ENCODE measurements at places on chromosomes 2 and 18.
A peak's percentile ranks its signal among the peaks of the same experiment; 100 is the strongest.

- DNase-seq, result no peak
These were observed 150.6 kb downstream of the RTN4 start for GRCh38 chr2:54899576-54900200.

DNA sequence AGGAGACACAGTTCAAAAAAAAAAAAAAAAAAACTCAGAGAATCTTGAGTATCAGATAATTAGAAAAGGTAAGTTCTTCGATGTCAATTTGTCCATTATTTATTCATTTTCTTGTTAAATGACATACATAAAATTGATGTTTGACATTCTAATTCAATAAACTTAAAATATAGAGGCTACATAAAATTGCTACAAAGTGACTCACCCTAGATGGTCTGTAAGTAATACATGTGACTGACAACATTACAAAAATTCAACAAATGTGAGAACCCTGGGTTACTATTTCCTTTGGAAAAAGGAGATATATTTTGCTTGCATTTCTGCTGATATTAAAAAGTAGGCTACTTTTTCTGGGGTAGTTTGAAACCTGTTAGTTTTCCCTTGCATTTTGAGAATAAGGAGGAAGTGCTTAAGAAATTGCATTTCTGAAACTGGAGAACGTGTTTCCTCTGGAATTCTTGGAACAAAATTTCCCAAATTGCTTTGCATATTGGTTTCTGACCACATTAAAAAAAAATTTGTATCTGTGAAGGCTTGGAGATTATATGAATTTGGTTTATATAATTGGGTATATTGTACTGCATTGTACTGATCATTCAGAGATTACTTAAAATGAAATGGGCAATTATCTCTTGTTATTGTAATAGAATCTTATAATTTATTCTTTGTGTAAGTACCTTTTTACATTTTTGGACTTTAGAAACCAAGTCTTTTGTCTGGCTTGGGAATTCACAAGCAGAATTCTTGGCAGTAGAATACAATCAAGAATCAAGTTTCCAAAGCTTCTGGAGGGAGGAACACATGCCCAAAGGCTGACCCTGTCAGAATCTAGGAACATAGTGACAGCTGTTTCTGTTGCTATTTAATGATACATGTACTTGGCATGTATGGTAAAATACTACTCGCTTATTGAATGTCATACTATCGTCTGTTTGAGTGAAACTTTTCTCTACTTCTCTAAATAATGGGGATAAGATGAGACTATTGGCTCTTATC, 106.1 kb downstream of the DSEL start:
- DNase-seq, result no peak

DNA sequence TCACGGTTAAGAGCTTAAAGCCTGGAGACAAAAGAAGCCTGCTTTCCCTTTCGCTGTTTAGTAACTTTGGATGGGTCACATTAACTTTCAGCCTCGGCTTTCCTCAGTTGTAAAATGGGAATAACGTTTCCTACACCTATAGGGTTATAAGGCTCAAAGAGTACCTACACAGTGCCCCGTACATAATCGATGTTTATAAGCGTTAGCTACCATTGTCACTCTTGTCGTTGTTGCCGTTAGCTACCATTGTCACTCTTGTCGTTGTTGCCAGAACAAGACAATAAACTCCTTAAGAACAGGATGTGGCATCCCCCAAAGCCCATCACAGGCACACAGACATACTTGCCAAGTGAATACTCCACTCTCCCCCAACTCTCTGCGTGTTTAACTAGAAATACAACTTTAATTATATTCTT, 901 bp upstream of the MFSD6 start:
- no peak for DNase-seq

GRCh38 chr2:180655393-180655792, 325.0 kb upstream of the UBE2E3 start:
- DNase-seq, result no peak

- DNase-seq, result no peak
These were observed 7.1 kb downstream of the KCNE4 start for GRCh38 chr2:223058952-223059716.

DNA sequence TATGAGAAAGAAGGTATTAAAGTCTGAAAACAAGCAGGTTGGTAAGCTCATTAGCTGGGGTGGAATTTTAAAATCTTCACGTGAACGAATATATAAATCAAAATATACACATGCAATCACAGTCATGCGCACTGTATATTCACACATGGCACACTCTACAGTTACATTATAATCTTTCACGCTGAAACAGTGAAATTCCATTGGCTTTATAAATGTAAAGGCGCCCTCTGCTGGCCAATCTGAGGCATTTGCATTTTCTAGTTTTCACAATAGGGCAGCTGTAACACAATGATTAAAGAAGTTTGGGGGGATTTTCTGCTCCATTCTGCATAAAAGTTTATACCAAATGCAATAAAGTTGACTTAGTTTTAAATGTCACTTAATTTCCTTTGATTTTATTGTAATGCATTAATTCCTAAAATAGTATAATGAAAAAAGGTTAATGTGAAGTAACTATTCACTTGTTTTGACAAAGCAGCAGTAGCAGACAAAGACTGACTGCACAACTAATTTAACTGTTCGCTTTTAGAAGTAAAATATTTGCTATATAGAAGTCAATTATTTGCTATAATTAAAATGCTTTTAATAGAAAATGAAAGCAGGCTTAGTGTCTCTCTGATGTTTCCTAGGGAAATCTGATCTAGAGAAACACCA, 17.2 kb downstream of the IFIH1 start:
- peak; percentile 64 for DNase-seq

- DNase-seq, result no peak
These were observed 14.0 kb downstream of the PRELID3A start for GRCh38 chr18:12421732-12422131.

DNA sequence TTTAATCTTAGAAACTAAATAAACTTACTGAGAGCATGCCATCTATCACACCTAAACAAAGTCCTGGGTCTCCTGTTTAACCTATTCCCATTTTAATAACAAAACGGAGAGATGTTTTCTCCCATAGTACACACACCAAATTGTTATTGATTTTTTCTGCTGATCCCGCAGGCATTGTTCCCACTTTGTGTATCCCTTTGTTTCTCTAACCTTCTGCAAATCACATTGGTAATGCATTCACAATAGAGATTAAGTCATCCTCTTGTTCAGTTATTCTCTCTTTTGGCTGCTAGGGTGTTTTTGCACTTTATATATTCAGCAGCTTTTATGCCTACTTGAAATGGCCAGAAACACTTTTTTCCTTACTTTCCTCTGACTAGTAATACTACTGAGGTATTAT, 1071.9 kb upstream of the CDH2 start:
- DNase-seq, result no peak

DNA sequence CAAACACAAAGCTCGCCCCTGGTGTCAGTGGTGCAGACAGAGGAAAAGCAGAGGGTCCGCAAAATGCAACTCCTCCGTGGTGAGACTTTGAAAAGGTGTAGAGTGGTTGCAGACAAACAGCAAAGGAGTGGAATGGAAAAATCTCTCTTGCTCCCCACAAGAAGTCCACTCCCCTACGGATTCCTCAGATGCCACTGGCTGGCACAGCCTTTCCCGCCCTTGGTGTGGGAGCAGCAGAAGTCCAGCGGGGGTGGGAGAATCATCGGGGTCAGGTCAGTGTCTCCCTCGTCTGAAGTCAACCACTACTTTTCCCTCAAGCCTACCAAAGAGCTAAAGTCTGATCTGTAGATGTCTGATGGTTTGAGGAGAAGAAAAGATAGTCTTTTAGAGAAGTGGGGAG, 22.3 kb upstream of the B3GNT7 start:
- no peak for DNase-seq

DNA sequence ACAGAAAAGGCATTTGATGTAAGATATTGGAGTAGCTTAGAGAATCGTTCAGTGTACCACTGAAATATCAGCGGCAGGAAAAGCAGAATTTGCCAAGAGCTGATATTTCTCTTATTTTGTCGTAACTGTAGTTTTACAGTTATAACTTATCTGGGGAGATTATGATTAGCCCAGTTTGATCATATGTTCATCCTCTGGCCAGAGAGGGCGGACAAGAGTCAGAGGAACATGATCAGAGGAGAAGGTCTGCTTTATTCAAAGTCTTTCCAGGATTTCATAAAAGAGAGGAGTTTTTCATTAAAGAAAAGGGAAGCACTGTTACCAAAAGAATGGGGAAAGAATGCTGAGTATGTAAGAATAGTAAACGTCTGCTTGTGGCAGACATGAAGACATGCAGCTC, 1655.6 kb downstream of the DPP10 start:
- no peak for DNase-seq

DNA sequence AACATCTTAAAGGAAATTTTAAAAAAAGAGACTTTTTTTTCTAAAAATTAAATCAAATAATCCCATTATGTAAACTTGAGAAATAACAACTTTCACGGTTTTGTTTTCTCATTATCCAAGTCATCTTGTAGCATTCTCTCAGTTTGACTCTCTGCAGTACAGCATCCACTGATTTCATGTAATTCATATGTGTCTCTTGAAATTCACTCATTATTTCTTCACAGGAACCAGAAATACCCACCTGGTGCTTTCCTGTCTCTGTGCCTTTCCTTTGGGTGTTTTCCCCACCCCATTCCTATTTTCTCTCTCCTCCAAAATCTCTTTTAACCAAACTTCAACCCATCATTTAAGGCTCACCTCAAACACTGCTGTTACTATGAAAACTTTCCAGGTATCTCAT, 116.1 kb upstream of the STK17B start:
- DNase-seq, result no peak

- DNase-seq, result no peak
These were observed 130.6 kb upstream of the ATP5MC3 start for GRCh38 chr2:175312137-175312536.

DNA sequence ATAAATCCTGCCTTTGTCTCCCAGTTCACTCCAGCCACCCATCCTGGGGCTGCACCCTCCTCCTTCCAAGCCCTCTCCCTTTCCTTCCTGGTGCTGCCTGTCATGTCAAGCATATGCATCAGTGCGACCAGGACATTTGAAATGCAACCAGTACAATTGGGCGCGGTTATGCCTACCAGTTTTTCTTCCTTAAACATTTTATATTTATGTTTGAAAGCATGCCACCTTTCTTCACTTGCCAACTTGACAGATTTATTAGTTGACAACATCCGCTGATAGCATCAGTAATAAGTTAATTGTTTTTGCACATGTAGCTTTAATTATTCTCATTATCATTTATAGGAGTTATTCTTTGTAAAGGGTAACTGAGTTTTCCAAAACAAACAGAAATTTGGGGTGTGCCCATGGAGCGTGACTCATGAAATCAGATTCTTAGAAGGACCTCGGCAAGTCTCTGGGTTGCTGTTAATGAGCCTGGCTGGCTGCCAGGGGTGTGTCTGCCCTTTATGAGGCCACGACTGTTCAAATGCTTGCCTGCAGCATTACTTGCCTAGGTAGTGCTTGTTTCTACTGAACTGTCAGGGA, 32.8 kb upstream of the IL1B start:
- DNase-seq, result peak; percentile 25

DNA sequence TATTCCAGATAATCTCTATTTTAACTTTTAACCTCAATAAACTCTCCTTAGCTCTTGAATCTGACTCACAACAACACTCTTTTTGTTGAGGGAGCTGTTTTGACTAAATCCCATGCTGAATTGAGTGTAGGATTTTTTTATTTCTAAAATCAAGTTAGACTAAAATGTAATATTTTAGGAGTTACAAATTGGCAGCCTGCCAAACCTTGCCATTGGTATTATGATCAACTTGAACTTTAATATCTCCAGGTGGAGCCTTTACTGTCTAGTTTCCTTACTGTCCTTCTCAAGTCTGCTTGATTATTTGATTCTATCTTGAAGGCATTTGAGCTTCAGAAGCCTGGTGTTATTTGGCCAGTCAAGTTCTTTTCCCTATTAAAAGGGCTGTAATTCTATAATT, 8.7 kb downstream of the PIKFYVE start:
- no peak for DNase-seq

GRCh38 chr2:240203788-240204270, 63.4 kb upstream of the OTOS start:
- DNase-seq, result no peak

- DNase-seq, result no peak
These were observed 140.7 kb upstream of the FN1 start for GRCh38 chr2:215576572-215576971.

- peak; percentile 60 for DNase-seq
These were observed 32.8 kb downstream of the LPIN2 start for GRCh38 chr18:2979871-2980790.

DNA sequence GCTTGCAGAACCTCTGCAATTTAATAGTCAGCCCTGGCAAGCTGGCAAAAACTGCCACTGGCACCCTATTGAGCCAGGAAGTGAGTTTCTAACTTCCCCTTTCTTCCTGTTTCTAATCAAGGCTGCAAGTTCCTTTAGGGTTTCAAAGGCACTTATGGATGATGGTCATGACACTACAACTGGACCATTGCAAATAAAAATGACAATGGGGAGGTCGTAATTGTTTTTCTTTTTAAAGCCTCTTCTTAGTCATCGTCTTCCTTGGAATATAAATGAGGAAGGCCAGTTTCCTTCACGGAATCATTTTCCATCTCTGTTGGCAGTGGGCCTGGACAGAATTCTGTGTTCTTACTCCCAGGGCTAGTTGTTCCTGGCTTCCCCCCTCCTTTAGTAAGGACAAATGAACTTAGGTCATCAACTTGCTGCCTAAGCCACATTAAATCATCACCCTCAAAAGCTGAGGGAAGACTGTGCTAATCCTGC, 35.8 kb downstream of the SH3RF3 start:
- DNase-seq, result no peak

GRCh38 chr18:75003039-75003438, 205.9 kb downstream of the PTGR3 start:
- DNase-seq, result no peak

- no peak for DNase-seq
These were observed 210.0 kb upstream of the NT5C1B start for GRCh38 chr2:18799397-18799796.

DNA sequence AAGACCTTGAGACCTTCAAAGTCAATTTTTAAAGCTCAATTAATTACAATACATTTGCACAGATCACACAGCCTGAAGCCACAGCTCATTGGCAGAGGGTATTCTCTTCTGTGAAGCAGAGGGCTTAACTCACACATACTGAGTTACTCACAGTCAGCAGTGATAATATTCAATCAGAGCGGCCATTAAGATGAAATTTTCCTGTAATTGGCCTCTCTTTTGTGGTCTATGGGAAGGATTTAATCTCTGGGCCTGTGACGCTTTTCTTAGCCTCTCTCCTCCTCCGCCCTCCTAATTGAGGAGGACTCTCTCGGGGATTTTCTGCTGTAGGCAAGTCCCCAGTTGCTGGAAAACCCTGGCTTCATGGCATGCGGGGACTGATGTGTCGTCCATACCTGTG, 12.3 kb upstream of the LDLRAD4 start:
- DNase-seq, result no peak
